Smooth muscle cell of trachea (primary cell): ENCODE measurements at places on chromosomes 7 and 10. TPM values are rescaled to one million over a fixed set of nuclear protein-coding genes. Genes with fewer than 3 reads are reported as not detected.

The HTR5A gene
- not detected in 2 replicates for total RNA-seq

The SPDYE11 gene
- under 0.01 TPM in 1 of 2 replicates, not detected in the other for total RNA-seq

The FFAR4 gene
- total RNA-seq, result not detected in 2 replicates

The PNLIPRP2 gene
- not detected in 2 replicates for total RNA-seq

The ZNF804B gene
- total RNA-seq, result not detected in 2 replicates

The VPS37D gene
- total RNA-seq, result 6.4 and 12.2 TPM in 2 replicates

The ATG9B gene
- total RNA-seq, result under 0.01 and 0.15 TPM in 2 replicates

The CDC14C gene
- 0.15 and 0.17 TPM in 2 replicates for total RNA-seq

The MINDY4 gene
- 8.6 and 9.8 TPM in 2 replicates for total RNA-seq

The TMEM196 gene
- total RNA-seq, result not detected in 2 replicates
